Activated T-cell treated with anti-CD3 and anti-CD28 coated beads, Interleukin-2, amount 50 U/mL, for 72 hours (primary cell): ENCODE measurements at places on chromosomes 2 and 18.

DNA sequence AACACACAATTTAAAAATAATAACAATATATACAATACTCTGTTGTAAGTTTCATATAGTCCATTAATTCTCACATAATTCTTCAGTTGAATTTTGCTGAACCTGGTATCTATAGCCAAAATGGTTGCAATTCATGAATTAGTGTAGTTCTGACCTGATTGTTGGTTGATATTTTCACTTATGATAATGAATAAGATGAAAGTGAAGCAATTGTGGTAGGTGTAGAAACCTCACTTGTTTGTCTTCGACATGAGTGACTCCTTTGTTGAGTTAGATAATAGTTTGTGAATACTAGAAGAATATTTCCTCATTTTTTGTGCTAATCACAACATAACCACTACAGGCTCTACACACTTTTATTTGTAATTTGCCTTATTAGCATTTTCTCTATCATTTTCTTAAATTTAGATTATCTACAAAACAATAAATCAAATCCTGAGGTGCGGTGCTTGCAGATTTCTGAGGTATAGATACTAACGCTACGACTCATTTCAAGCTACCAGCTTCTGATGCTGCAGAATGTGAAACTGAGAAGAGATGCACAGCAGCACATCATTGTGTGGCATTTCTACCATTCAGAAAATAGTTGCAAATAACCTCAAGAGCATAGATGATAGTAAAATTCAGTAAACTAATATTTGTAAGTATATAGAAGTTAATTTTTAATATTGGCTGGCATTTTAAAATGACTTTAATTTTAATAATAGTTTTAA is 117.9 kb downstream of the KCNH7 start:
- DNase-seq: no peak

- DNase-seq: no peak
These were observed 87.3 kb downstream of the WDSUB1 start for GRCh38 chr2:159199236-159199635.

- no peak for DNase-seq
These were observed 16.4 kb upstream of the SMAD2 start for GRCh38 chr18:47946889-47947288.

GRCh38 chr2:219901155-219901554 is 273.7 kb downstream of the SLC4A3 start:
- no peak for DNase-seq

- DNase-seq: no peak
These were observed 99.6 kb upstream of the MGAT5 start for GRCh38 chr2:134154246-134154645.

DNA sequence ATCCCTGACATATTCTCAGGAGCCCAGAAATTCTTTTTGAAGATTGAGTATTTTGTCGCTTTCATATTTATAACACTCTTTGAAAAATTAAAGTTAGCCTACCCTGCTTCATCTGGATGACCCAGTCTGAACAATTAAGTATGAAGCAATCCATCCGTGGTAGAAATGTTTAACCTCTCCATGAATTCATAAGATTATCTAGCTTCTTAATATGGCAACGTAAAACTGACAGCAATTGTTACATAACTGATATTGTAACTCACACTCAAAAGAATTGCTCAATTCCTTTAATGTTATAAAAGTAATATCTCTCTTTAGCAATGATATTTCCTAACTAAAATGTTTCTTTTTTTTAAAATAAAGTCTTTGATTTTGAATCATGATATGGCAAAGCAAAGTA is 7.2 kb upstream of the ABCA12 start:
- DNase-seq: no peak

- no peak for DNase-seq
These were observed 83.7 kb downstream of the SP3 start for GRCh38 chr2:173881461-173881860.

DNA sequence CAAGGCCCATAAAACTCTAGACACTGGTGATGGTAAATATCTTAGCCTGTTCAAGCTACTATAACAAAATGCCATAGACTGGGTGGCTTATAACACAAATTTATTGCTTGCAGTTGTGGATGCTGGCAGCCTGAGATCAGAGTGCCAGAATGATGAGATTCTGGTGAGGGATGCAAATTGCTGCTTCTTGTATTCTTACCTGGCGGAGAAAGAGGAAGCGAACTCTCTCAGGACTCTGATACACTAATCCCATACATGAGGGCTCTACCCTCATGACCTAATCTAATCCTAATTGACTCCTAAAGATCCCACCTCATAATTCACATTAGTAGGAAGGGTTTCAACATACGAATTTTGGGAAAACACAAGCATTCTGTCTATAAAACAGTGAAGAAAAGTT is 4.6 kb upstream of the IER3IP1 start:
- no peak for DNase-seq
